Activated T-cell treated with anti-CD3 and anti-CD28 coated beads for 48 hours (primary cell): ENCODE measurements at places on chromosomes 4 and X.

- no peak for DNase-seq
These were observed 78.5 kb downstream of the BTC start for GRCh38 chr4:74715706-74716435.

- DNase-seq: no peak
These were observed 72.7 kb upstream of the MAD2L1 start for GRCh38 chr4:120139392-120139791.

- no peak for DNase-seq
These were observed 2214.5 kb upstream of the TENM3 start for GRCh38 chr4:180028682-180029081.

DNA sequence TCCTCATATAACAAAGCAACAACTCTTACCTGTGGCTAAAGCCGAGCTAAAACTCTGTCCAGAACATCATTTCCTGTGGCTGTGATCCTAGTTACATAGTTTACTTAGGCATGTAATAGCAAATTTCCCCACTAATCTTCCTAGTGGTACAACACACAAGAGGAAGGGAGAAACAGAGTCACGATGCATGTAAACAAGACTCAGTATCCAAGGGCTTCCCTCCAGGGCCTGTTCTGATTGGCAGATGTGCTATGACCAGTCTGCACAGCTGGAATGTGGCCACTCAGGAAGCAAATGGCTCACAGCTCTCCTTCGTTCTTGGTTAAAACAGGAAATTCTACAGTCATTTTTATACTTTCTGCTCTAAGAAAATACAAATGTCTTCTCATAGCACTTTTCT, 49.2 kb upstream of the PRSS48 start:
- no peak for DNase-seq

DNA sequence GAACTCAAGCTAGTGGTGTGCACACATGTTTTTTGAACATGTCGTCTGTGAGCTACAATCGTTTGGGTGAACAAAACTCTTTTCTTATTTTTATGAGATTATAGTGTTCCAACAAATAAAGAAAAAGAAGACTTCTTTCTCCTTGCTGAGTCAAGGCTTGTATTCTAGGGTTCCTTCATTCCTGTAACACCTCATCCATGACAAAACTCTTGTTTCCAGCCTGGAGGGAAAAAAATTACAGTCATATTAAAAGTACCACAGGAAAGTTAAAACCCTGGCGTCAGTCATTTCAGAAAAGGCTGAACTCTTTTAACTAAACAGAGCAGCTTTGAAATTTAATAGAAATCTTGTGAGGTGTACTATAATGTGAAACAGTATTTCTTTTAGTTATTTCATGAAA, 79.2 kb upstream of the BOD1L1 start:
- no peak for DNase-seq

- DNase-seq: no peak
These were observed 65.0 kb downstream of the MAPK10 start for GRCh38 chr4:86294883-86295282.

DNA sequence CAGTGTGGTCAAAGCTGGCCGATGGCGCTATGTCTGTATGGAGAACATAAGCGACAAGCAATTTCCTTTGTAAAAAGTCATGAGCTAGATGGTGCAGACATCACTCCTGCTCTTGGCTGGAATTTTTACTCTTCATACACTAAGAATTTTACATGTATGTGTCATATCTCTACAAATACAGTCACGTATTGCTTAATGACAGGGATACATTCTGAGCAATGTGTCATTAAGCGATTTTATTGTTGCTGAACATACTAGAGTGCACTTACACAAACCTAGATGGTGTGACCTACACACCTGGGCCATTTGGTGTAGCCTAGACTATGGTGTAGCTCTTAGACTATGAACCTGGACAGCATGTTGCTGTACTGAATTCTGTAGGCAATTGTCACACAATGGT, 185.4 kb downstream of the SOWAHB start:
- no peak for DNase-seq

DNA sequence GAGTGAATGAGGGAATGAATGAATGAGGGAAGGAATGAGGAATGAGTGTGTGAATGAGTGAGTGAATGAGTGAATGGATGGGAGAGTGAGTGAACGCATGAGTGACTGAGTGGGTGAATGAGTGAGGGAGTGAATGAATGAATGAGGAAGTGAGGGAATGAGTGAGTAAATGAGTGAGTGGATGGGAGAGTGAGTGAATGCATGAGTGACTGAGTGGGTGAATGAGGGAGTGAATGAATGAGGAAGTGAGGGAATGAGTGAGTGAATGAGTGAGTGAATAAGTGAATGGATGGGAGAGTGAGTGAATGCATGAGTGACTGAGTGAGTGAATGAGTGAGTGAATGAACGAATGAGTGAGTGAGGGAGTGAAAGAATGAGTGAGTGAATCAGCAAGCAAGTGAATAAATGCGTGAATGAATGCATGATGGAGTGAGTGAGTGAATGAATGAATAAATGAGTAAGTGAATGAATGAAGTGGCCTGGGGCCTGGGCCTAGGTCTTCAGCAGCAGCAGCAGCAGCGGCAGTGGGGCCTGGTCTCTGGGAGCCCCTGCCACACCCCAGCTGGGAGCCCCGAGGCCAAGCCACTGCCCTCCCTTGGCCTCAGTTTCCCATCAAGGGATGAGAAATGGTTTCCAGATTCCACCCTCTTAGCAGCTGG, 16.2 kb upstream of the PSAPL1 start:
- DNase-seq: no peak

- DNase-seq: no peak
These were observed 250.0 kb downstream of the CFAP299 start for GRCh38 chr4:80585542-80585941.
